NCI-H345 (cell line): ENCODE measurements at places on chromosomes 11 and 22.

DNA sequence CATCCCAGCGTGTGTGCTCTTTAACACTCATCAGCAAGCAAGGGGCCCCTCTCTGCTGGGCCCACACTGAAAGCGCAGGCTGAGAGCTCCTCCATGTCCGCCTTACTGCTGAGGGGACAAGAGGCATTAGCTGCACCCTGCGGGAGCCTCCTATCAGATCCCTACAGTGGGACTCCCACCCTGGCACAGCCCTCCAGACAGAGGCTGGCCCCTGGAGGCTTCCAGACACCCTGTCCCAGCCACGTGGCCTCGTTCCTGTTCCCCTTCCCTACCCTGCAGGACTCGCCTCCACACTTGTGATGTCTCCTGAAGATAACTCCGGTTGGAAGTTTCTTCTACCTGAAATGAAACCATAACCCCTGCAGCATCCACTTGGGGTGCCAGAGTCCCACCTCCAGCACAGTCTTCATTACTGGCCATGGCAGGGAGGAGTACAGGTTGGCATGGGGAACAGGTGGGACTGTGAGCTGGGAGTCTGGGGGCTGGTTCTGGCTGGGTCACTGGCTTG, 5.0 kb upstream of the SH3BP1 start:
- no peak for DNase-seq

- no peak for DNase-seq
Measured at GRCh38 chr22:32695451-32695891, 106.0 kb upstream of the TIMP3 start.

DNA sequence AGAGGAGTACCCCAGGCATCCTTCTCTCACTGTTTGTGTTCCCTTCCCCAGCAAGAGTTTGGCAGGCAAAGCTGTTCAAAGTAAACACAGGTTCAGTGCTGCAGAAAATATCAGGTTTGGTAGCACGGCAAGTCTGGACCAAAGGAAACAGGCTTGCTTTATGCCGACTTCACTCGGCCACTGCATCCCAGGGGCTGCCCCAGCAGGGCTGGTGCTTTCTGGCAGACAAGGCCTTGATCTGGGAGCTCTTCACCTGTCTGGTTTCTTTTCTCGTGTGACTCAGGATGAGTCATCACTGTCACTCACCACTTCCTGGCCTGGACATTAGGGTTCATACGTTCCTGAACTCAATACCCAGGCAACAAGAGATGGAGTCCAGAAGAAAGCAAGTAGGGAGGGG, 52.6 kb upstream of the NAV2 start:
- DNase-seq = peak; percentile 51

GRCh38 chr11:69027704-69028372, 14.8 kb upstream of the MRGPRF start:
- no peak for DNase-seq

- no peak for DNase-seq
Measured at GRCh38 chr11:1560649-1561251, 11.3 kb downstream of the DUSP8 start.

DNA sequence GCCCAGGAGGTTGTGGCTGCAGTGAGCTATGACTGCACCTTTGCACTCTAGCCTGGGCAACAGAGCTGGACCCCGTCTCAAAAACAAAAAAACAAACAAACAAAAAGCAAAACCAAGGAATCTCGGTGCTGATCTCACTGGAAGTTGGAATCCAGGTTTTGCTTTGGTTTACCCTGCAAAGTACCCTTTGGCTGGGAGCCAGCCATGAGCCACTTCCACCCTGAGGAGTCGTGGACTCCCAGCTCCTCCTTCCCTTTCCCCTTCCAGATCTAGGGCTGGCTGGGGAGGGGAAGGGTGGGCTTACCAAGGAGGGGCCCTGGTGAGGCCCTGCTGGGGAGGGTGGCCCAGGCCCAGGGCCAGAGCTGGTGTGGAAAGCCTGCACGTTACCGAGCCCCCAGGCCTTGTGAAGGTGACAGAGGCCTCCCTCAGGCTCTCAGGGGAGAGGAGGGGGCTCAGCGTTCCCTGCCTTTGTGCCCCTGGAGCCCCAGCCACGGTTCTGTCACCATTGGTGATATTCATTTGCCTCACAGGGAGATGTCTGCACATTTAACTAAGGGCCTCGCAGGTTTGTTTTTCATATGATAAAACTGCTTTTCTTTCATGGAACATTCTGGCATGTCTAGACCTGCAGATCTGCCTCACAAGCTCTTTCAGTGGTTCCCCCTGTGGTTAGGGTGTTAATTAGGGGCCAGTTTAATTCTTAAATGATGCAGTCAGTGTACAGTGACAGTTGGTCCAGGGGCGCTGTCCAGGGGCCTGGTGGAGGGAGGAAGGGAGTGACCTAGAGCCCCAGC, 29.0 kb downstream of the FBLN1 start:
- no peak for DNase-seq

DNA sequence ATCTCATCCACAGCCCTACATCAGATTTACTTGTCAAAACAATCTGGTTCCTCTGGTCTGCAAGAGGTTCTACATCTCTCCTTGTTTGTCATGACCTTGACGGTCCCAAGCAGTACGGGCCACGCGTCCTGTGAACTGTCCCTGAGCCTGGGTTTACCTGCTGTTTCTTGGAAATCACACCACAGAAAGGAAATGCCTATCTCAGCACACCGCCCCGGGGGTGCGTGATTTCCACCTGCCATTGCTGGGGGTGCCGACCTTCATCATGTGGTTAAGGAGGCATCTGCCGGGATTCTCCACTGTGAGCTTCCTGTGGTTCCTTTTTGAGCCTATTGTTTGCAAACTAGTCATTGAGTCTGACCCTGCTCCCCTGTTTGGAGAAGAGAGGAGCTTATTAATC, 1363.4 kb downstream of the BRD1 start:
- DNase-seq = peak; percentile 6
